ENCODE measurements at places on chromosomes 11 and 22.

- no peak for DNase-seq
These were observed 55.1 kb downstream of the NOX4 start for GRCh38 chr11:89436071-89436470.

GRCh38 chr11:82960779-82961143 lies 59.2 kb downstream of the DDIAS start:
- no peak for DNase-seq

GRCh38 chr11:15655552-15655951 lies 540.8 kb downstream of the INSC start:
- no peak for DNase-seq

DNA sequence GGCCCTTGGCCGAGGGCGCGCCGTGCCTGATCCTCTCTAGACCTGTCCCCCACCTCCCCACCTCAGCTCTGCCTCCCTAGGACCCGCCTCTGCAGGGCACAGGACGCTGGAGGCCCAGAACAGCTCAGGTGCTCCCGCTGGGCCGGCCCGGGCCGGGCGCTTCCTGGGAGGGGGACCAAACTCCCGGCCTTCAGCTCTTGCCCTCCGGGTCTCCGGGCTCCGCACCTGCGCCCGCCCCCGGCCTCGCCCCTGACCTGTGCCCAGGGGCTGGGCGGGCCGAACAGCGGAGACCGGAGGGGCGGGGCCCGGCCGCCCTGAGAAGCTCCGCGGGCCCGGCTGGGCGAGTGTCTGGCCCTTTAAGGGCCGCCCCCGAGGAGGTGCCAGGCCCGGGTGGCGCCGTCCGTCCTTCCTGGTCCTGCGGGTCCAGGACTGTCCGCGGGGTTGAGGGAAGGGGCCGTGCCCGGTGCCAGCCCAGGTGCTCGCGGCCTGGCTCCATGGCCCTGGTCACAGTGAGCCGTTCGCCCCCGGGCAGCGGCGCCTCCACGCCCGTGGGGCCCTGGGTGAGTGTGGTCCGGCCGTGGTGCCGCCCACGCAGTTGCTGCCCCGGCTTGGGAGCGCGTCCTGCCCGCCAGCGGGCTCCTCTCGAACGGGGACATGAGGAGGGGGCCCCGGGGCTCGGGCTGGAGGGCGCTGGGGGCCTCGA lies at the start of gene SSH3:
Gene SSH3 (plus strand): TSS at position 399 of the 703 bp plus-strand sequence. CDS start 96 bp downstream, at position 495.
- DNase-seq: peak; percentile 57

DNA sequence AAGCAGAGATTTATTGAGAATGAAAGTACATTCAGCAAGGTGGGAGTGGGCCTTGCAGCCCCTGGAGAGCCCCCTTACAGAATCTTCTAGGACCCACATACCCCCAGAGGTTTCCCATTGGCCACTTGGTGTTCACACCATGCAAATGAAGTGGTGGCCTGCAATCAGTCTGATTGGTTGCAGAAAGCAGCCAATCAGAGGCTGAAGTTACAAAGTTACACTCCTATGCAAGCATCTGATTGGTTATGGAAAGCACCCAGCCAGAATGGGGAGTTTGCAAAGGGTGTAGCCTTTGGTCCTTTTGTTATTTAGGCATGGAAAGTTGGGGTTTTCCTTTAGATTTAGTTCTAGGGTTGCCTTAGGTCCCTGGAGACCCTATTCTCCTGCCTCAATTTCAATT lies 34.9 kb downstream of the UVRAG start:
- DNase-seq: peak; percentile 3

DNA sequence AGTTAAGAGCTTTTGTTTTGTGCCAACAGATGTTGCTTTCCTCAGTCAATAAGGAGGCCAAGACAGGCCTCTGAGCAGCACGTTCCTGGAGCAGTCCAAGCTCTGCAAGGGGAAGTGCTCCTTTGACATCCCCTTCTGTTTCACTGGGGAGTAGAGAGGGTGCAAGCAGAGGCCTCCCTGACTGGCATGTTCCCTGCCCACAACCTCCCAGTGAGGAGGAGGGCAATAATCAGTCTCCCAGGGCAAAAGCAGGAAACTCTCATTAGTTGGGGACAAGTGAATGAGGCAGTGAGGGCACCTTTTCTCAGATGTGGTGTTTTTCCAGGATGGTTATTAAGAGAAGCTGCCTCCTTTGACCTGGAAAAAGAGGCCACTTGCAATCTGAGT lies 79.5 kb upstream of the ZBED5 start:
- no peak for DNase-seq

- DNase-seq: no peak
These were observed 46.4 kb downstream of the ATG16L2 start for GRCh38 chr11:72860592-72860991.

GRCh38 chr11:66727282-66728037 lies 1.6 kb downstream of the SPTBN2 start:
- peak; percentile 41 for DNase-seq

DNA sequence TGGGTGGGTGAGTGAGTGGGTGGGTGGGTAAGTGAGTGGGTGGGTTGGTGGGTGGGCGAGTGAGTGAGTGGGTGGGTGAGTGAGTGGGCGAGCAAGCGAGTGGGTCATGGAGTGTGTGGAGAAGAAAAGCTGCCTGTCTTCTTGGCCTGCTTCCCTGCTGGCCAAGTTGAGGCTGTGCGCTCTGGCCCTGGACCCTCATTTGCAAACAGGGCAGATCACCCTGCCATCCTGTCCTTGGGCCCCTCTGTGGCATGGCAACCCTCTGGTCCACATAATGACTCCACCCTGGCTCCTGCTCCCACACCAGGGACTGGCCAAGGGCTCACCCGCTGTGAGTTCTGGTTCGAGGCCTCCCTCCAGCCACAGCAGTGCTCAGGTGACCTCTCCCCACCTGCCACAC lies 35.1 kb downstream of the CAPN1 start:
- no peak for DNase-seq

- DNase-seq: no peak
These were observed 183.2 kb upstream of the NECTIN1 start for GRCh38 chr11:119912229-119912628.

- DNase-seq: peak; percentile 80
These were observed 2.1 kb upstream of the CPT1A start for GRCh38 chr11:68843703-68844312.

DNA sequence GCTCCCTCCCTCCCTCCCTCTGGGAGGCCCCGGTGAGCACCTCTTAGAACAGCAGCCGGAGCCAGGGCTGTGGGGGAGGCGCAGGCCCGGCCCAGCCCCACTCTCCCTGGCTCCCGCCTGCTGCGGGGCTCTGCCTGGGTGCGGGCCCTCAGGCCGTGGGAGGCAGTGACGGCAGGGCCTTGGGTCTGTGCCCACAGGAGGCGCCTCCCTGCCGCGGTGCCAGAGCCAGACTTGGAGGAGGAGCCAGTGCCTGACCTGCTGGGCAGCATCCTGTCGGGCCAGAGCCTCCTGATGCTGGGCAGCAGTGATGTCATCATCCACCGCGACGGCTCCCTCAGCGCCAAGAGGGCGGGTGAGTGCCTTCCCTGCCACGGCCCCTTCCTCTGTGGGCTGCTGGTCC lies 9.5 kb downstream of the IRF7 start:
- DNase-seq: no peak

DNA sequence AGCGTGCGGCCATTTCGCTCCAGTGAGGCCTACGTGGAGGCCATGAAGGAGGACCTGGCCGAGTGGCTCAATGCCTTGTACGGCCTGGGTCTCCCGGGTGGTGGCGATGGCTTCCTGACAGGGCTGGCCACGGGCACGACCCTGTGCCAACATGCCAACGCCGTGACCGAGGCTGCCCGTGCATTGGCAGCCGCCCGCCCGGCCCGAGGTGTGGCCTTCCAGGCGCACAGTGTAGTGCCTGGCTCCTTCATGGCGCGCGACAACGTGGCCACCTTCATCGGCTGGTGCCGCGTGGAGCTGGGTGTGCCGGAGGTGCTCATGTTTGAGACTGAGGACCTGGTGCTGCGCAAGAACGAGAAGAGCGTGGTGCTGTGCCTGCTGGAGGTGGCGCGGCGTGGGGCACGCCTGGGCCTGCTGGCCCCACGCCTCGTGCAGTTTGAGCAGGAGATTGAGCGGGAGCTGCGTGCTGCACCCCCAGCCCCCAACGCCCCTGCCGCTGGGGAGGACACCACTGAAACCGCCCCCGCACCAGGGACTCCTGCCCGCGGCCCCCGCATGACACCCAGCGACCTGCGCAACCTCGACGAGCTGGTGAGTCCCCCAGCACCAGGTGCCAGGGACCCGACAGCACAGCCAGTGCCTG lies 1.8 kb downstream of the GAS2L1 start:
- DNase-seq: no peak

GRCh38 chr11:119910051-119910450 lies 181.1 kb upstream of the NECTIN1 start:
- DNase-seq: no peak

- peak; percentile 73 for DNase-seq
These were observed 16.0 kb upstream of the PHLDA2 start for GRCh38 chr11:2945031-2945756.

DNA sequence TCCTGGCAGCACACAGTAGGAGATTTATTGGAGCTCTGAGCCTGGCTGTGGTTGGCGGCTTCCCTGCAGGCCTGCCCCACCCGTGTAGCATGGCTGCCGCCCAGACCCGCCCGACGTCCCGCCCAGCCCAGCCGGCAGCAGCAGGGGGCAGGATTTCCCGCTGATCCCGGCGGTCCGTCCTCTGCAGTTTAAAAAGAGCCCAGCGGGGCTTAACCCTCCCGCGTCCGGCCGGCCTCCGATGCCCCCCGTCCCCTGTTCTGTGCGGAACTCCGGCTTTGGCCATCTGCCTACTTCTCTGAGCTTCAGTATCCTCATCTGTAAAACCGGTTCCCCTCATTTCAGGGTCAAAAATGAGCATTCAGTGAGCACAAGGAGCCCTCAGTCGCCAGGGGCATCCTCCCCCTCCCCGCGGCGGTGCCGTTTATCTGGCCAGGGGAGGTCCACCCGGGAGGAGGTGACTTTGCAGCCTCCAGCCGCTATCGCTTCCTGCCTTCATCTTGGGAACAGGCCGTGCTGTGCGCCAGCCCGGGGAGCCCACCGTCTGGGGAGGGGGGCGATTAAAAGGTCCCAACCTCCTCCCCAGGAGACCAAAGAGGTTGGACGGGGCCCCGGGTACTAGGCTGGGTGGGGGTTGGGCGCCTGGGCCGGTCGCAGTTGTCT lies at the start of gene GAS2L1:
Gene GAS2L1 (plus strand): TSS at position 476 of the 660 bp plus-strand sequence. CDS start 1,456 bp downstream, outside the sequence.
- DNase-seq: peak; percentile 64

DNA sequence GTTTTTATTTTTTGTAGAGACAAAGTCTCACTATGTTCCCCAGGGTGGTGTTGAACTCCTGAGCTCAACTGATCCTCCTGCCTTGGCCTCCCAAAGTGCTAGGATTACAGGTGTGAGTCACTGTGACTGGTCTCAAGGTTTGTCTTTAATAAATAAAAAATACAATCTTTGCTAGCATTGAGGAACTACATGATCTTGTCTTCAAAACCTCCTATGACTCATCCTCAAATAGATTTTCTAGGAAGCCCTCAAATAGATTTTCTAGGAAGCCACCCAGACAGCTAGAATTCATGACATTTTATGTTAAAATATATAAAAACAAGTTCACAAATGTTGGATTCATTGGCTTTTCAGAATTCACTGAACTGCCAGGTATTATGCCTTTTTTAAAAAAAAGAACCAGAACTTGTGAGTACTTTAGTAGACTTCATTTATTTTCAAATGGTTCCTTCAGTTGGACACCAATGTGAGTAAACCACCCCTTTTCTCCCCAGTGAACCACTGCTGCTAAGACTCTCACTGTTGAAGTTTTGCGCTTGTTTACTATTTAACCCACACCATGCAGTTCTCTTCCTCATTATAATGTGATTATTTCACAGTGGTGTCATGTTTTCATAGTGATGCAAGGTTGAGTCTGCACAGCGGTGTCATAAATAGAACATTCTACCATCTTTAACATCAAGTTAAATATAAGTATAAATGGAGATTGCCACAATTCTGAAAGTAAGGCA lies 303.9 kb downstream of the CASP12 start:
- DNase-seq: peak; percentile 15

- DNase-seq: peak; percentile 91
These were observed at the start of gene POU2AF1 for GRCh38 chr11:111378861-111379601. POU2AF1 (minus strand) TSS chr11:111379275; CDS start chr11:111379177, 98 bp downstream.

- peak; percentile 24 for DNase-seq
These were observed 512 bp upstream of the GRIA4 start for GRCh38 chr11:105609341-105609781.

- no peak for DNase-seq
These were observed 32.1 kb upstream of the TPBGL start for GRCh38 chr11:75208446-75208845.

- DNase-seq: peak; percentile 2
These were observed 72.2 kb downstream of the RBMXL2 start for GRCh38 chr11:7160814-7161489.

- DNase-seq: no peak
These were observed 31.7 kb downstream of the LMO1 start for GRCh38 chr11:8231979-8232378.

DNA sequence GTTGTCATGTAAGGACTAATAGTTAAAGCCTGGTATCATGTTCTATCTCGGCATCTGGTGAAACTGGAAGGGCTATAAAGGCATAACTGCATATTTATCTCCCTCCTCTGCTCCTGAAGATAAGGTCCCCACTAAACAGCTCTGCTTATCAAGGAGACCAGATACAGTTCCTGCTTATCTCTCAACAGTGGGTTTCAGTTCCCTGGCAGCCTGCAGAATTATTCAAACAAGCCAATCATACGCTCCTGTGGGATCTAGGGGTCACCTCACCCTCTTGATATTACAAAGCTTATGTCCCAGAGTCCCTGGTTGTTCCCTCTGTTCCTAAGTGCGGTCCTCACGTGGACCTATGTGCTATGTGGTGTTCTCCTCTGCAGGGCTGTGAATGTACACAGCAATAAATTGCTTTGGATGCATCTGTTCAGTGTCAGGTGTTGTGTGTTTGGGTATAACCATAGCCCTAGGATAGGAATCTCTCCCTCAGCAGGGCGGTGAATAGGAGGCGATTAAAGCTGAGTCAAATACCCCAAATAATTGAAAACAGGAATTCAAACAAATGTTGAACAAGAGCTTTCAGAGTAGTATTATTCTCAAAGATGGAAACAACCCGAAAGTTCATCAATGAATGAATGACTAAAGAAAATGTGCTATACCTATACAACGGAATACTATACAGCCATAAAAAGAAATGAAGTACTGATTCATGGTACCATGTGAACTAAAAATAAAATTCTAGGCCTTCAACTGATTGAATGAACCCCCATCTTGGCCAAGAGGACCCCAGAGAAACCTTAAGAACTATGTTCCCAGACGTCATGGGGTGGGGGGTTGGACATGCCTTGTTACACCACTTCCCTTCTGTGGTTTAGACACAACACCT lies 3.1 kb upstream of the OOSP4A start:
- DNase-seq: no peak

DNA sequence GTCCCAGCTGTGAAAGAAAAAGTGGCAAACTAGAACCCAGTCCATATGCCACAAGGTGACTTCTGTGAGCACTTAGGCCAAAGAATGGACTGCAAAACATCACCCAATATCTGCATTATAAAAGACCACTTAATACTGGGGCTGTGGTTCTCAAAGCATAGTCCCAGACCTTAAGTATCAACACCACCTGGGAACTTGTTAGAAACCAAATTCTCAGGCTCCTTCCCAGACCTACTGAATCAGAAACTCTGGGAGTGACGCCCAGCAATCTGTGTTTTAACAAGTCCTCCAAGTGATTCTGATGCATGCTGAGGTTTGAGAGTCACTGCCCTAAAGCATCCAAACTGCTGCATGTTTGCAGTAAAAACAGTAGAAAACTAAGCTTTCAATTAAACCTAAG lies 81.3 kb downstream of the SERGEF start:
- DNase-seq: no peak

Measured in activated CD8-positive, alpha-beta T cell treated with anti-CD3 and anti-CD28 coated beads for 36 hours (primary cell).